Mesangial cell (primary cell): ENCODE measurements at places on chromosomes 13 and 19. TPM values are rescaled to one million over a fixed set of nuclear protein-coding genes. Genes with fewer than 3 reads are reported as not detected.

GAPDHS gene
- not detected in 2 replicates for total RNA-seq

FCGBP gene
- total RNA-seq, result 2.0 TPM in 1 of 2 replicates, not detected in the other

DPRX gene
- total RNA-seq, result not detected in 2 replicates

ZNF665 gene
- total RNA-seq, result 0.76 and 1.8 TPM in 2 replicates

ABCA7 gene
- total RNA-seq, result 25.1 and 37.0 TPM in 2 replicates

PCSK4 gene
- 3.9 and 10.8 TPM in 2 replicates for total RNA-seq

GSX1 gene
- not detected in 2 replicates for total RNA-seq

GZMM gene
- total RNA-seq, result not detected in 2 replicates

ERICH6B gene
- not detected in 2 replicates for total RNA-seq

RFPL4AL1 gene
- not detected in 2 replicates for total RNA-seq

KLK13 gene
- total RNA-seq, result not detected in 2 replicates

ZSCAN4 gene
- total RNA-seq, result not detected in 2 replicates

ERFL gene
- total RNA-seq, result not detected in 2 replicates

PIN1 gene
- 115 and 182 TPM in 2 replicates for total RNA-seq

SYCN gene
- not detected in 2 replicates for total RNA-seq

STAP2 gene
- 42.7 and 52.2 TPM in 2 replicates for total RNA-seq

PDX1 gene
- not detected in 2 replicates for total RNA-seq

DHRS12 gene
- 5.1 and 20.0 TPM in 2 replicates for total RNA-seq

SYNGR4 gene
- 0.51 TPM in 1 of 2 replicates, not detected in the other for total RNA-seq

BSPH1 gene
- total RNA-seq, result not detected in 2 replicates

GRIK5 gene
- 1.1 and 5.6 TPM in 2 replicates for total RNA-seq

KRTDAP gene
- total RNA-seq, result not detected in 2 replicates

PLIN4 gene
- total RNA-seq, result 0.13 TPM in 1 of 2 replicates, not detected in the other

FXYD3 gene
- not detected in 2 replicates for total RNA-seq

B3GNT8 gene
- 1.5 and 3.9 TPM in 2 replicates for total RNA-seq

CD70 gene
- 70.9 and 153 TPM in 2 replicates for total RNA-seq

ZFP36 gene
- total RNA-seq, result 15.0 and 34.1 TPM in 2 replicates

PRDX2 gene
- total RNA-seq, result 394 and 417 TPM in 2 replicates

ANKRD24 gene
- under 0.01 and 0.51 TPM in 2 replicates for total RNA-seq

ALDH16A1 gene
- 37.5 and 43.7 TPM in 2 replicates for total RNA-seq

NDUFA13 gene
- 105 and 169 TPM in 2 replicates for total RNA-seq

KCNN4 gene
- 0.81 and 3.0 TPM in 2 replicates for total RNA-seq

PNPLA6 gene
- 119 and 204 TPM in 2 replicates for total RNA-seq

DACH1 gene
- total RNA-seq, result 1.5 TPM in 1 of 2 replicates, not detected in the other

EFNA2 gene
- total RNA-seq, result 0.65 and 2.3 TPM in 2 replicates

PABPC3 gene
- 0.33 and 0.51 TPM in 2 replicates for total RNA-seq

UBL5 gene
- 343 and 569 TPM in 2 replicates for total RNA-seq
